Hematopoietic multipotent progenitor cell treated with erythropoietin and hydrocortisone succinate and interleukin-3 and kit ligand, for 8 days (in vitro differentiated cells): ENCODE measurements at places on chromosomes 6 and 20.

- DNase-seq, result no peak
These were observed 248.0 kb upstream of the EYS start for GRCh38 chr6:65955034-65955433.

GRCh38 chr6:4778086-4778485, 1.9 kb downstream of the CDYL start:
- peak; percentile 49 for DNase-seq

- no peak for DNase-seq
These were observed 129.5 kb upstream of the HDAC2 start for GRCh38 chr6:114100215-114100994.

GRCh38 chr6:84197708-84198107, 29.7 kb downstream of the CEP162 start:
- no peak for DNase-seq

DNA sequence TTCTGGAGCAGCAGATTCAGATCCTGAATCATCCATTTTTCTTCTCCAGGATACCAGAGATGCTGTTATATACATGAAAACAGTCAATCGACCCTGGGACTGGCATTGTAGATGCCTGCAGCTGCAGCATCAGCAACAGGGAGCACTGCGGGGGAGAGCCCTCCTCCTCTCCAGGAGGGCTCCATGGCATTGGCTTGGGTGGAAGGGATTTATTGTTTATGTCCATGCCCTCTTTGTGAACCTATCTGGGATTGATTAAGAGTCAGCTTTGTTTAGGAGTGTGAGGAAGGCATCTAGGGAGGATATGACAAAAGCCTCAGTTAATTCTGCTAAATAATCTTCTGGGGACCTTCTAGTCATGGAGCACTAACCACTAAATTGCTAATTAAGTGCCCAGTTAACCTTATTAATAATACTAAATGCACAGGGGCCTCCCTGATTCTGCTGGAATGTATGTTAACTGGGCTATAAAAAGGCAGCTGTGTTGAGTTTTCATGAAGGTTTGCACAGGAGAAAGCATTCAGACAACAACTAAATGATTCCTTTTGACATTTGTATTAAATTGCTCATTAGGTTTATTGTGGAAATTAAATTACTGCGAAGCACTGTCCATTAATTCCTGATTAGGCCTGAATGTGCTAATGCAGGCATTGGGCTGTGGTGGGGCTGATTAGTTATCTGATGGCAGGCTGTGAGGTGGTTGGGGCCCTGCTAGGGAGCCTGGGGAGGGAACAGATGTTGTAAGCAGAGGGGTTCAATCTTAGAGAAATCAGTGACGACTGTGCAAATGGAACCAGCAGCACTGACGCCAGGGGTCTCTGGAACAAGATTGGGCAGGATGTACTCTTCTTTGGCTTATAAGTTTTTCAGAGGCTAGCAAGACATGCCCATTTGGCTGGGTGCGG, 57.6 kb downstream of the IMPG1 start:
- DNase-seq, result no peak

DNA sequence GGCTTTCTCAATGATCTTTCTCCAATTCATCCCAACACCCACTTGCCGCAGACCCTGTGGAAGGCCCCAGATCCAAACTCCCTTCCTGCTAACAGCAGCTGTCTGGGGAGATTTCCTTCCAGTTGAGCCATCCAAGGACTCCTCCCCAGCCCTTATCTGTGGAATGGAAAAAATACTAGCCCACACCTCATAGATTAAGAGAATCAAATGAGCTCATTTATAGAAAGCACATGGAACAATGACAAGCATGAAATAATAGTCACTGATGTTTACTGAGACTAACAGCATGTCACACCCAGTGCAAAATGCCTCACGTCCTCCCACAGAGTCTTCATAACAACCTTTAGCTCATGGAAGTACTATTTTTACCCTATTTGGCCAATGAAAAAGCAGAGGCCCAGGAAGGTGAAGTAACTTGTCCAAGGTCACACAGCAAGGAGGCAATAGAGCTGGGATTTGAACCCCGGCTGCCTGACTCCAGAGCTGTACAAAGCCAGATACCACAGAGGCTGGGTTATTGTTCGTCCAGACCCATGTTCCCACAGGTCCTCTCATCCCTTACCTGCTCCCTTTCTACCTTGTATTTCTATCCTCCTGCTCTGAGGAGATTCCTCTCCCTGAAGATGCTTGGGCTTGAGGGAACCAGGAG, 23.4 kb upstream of the PTGIS start:
- DNase-seq, result peak; percentile 12
